ENCODE measurements at places on chromosomes 16 and 17.

- no peak for DNase-seq
These were observed 18.9 kb upstream of the MYH10 start for GRCh38 chr17:8649157-8650118.

- DNase-seq, result no peak
These were observed at the start of gene ACSM5 for GRCh38 chr16:20409398-20410120. Gene ACSM5, plus strand, starts transcription at chr16:20409534. Its CDS starts 1,951 bp downstream, at chr16:20411485.

- no peak for DNase-seq
These were observed 849 bp upstream of the SOX15 start for GRCh38 chr17:7590743-7591142.

DNA sequence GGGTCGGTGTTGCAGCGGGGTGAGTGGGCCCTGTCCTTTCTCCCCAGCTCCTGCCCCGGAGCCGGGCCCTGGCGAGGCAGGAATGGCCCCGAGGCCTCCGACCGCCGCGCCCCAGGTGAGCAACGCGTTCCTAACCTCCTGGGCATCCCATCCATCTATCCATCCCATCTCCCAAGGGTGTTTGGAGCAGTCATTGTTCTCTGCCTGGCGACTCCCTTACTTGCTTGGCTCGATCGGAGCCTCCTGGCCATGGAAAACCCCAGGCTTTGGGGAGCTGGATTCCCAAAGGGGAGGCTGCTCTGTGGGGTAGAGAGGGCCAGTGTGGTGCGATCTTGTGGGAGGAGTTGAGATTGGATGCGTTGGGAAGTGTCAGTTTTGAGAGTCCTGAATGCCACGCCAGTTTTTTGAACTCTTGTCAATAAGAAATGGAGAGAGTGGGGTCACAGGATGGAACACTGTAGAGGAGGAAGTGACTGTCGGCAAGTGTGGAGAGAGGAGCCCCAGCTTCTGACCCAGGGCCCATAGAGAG is 684 bp downstream of the ZFP90 start:
- DNase-seq, result no peak

GRCh38 chr17:13871261-13871660 is 198.0 kb upstream of the COX10 start:
- DNase-seq, result no peak

DNA sequence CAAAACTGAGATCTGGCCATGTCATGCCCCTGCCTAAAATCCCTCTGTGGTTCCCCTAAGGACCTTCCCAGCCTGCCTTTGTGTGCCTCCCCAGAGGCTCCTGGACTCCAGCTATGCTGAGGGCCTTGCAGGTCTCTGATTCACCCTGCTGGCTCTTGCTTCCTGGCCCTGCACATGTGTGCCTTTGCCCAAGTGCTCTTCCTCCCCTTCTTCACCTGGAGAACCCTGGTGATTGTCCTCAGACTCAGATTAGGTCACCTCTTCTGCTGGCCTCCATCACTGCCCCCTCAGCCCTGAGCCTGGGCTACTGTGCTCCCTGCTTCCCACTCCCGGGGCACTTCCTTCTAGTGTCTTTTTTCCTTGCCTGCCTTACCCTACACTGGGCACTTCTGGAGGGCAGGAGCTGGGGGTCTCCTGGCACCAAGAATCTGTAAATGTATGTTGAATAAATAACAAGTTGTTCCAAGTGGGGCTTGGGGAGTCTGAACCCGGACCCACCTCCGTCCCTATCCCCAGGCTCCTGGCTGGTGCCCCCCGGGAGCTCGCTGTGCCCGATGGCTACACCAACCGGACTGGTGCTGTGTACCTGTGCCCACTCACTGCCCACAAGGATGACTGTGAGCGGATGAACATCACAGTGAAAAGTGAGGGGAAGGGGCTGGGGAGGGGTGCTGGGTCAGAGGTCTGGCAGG is 7.8 kb downstream of the ITGA3 start:
- no peak for DNase-seq

DNA sequence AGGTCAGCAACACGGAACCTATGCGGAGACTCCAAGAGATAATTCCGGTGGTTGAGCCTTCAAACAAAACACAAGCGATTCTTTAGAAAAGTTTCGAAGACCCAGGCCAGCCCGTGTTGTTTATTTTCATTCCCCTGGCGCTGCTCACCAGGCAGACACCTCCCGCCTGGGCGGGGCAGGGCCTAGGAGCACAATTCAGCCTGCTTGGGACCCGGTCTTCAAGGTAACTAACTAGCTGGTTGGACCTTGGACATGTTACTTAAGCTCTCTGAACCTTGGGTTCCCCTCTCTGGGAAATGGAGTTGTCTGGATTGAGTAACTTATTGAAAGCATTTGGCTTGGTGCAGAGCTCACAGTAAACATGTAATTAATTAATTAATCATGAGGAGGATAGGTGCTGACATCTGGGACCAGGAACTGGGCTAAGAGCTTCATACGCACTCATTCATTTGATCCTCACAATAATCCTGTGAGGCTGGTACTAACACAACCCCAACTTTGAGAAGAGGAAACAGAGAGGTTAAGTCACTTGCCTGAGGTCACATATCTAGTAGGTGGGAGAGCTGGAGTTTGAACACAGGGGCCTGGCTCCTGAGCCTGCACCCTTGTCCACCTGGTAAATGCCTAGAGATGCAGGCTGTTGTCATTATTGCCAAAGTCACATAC is 125.3 kb upstream of the SMURF2 start:
- DNase-seq, result no peak
